ENCODE measurements at places on chromosomes 6 and 20. TPM values are rescaled to one million over a fixed set of nuclear protein-coding genes. Genes with fewer than 3 reads are reported as not detected.

The DNMT3B gene
- 7.5 TPM for total RNA-seq

The NPBWR2 gene
- not detected for total RNA-seq

The SLC44A4 gene
- total RNA-seq = 0.66 TPM

The PTK6 gene
- 0.11 TPM for total RNA-seq

The RAET1G gene
- not detected for total RNA-seq

DNA sequence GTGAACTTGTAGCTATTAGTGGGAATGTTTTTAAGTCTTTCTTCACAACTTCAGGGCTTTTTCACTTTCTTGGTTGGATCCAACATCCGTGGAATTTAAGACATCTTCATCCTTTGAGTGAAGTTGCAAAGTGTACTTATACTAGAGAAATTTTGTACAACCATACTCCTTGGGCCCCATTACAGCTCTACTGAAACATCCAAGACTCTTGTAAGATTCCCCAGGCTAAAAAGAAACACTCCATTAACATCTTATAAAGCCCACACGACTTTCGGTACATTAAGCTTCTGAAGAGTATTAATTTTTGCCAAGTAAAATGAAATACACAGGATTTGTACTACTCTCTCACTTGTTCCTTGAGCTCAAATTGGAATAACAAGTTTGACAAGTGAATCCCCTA lies 5.4 kb downstream of the PCNA start:
- peaks cover 22% of the 10 kb centered on the region for H3K36me3 ChIP-seq
- peak overlapping the region; percentile 68 for H3K27ac ChIP-seq
- H3K4me1 ChIP-seq = peaks cover 30% of the 10 kb centered on the region
- peak overlapping the region; percentile 84 for H3K4me3 ChIP-seq
- no peak for DNase-seq

DNA sequence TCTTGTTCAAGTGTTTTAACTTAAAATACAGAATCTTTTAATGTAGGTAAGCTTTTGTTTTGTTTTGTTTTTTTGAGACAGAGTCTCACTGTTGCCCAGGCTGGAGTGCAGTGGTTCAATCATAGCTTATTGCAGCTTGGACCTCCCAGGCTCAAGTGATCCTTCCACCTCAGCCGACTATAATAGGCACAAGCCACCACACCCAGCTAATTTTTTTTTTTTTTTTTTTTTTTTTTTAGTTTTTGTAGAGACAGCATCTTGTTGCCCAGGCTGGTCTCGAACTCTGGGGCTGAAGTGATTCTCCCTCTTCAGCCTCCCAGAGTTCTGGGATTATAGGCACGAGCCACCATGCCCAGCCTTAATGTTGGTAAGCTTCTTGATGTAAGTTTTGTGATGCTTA lies 3.3 kb downstream of the EFHC1 start:
- H3K27me3 ChIP-seq = no peaks in the 10 kb centered on the region
- no peak overlapping the region for H3K27ac ChIP-seq
- peaks cover 4% of the 10 kb centered on the region for H3K36me3 ChIP-seq

- H3K27ac ChIP-seq = no peak overlapping the region
- H3K36me3 ChIP-seq = no peaks in the 10 kb centered on the region
- no peak for DNase-seq
- no peak overlapping the region for H3K4me3 ChIP-seq
- no peaks in the 10 kb centered on the region for H3K27me3 ChIP-seq
Measured at GRCh38 chr20:14691994-14692393, 354.6 kb upstream of the FLRT3 start.

- no peaks in the 10 kb centered on the region for H3K27me3 ChIP-seq
- peaks cover 16% of the 10 kb centered on the region for H3K4me1 ChIP-seq
- no peak overlapping the region for H3K27ac ChIP-seq
- H3K4me3 ChIP-seq = no peak overlapping the region
- DNase-seq = no peak
Measured at GRCh38 chr20:16608277-16608650, 35.0 kb upstream of the KIF16B start.

GRCh38 chr20:41960166-41960565 lies 342.0 kb upstream of the CHD6 start:
- no peak overlapping the region for H3K27ac ChIP-seq
- DNase-seq = no peak
- H3K4me1 ChIP-seq = peaks cover 2% of the 10 kb centered on the region
- H3K36me3 ChIP-seq = no peaks in the 10 kb centered on the region
- peaks cover 29% of the 10 kb centered on the region for H3K27me3 ChIP-seq
- no peak overlapping the region for H3K4me3 ChIP-seq

GRCh38 chr6:34792605-34793500 lies 970 bp downstream of the BLTP3A start:
- no peaks in the 10 kb centered on the region for H3K27me3 ChIP-seq
- DNase-seq = no peak
- peak overlapping the region; percentile 93 for H3K4me3 ChIP-seq
- peaks cover 25% of the 10 kb centered on the region for H3K4me1 ChIP-seq
- H3K36me3 ChIP-seq = no peaks in the 10 kb centered on the region
- H3K27ac ChIP-seq = peak overlapping the region; percentile 97

DNA sequence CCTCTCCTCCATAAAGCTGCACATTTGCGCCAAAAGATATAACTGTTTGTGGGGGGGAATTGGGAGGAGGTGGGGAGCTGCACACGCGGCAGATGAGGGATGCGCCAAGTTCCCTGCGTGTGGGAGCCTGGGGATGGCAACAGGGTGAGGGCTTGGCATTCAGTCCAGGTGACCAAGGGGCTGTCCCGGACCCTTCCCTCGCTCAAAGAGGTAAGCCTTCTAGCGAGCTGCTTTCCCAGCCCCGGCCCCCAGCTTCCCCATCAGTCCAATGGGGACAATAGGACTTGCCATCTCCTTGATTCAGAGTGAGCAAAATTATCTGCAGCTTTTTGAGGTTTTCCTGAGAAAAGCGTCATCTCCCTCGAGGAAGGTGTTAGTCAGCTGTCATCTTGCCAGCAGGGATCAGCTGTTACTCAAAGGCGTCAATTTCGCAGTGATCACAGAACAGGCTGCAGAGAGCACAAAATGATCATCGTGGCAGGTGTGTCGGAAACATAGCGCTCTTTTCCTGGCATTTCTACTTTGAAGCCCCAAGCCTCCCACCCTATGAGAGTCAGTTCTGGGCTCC lies 21.3 kb downstream of the ZNF831 start:
- H3K4me1 ChIP-seq = no peaks in the 10 kb centered on the region
- DNase-seq = no peak
- no peaks in the 10 kb centered on the region for H3K36me3 ChIP-seq
- no peak overlapping the region for H3K27ac ChIP-seq
- peaks cover 42% of the 10 kb centered on the region for H3K27me3 ChIP-seq

DNA sequence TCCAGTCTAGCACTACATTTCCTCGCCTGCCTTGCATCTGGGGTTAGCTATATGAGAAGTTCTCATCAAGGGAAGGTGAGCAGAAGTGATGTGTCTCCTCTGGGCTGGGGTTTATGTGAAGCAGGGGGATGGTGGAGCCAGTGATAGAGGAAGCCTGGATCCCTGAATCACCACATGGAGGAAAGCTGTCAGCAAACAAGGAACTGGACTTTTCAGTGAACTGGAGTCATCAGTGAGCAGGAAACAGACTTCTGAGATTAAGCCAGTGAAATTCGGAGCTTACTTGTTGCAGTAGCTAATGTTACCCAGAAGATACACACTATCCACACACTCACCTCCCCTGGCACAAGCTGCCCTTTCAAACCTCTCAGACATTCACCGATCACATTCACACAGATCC lies 13.4 kb upstream of the TOX2 start:
- peaks cover 5% of the 10 kb centered on the region for H3K4me1 ChIP-seq
- no peaks in the 10 kb centered on the region for H3K36me3 ChIP-seq
- no peak overlapping the region for H3K27ac ChIP-seq
- peaks cover 14% of the 10 kb centered on the region for H3K27me3 ChIP-seq
- DNase-seq = no peak
- no peak overlapping the region for H3K4me3 ChIP-seq

GRCh38 chr6:54111341-54112045 lies at the start of gene MLIP:
MLIP (plus strand) TSS chr6:54111443; CDS start chr6:54111480, 37 bp downstream.
- H3K4me1 ChIP-seq = peaks cover 18% of the 10 kb centered on the region
- H3K4me3 ChIP-seq = no peak within 1 kb of the TSS
- peaks cover 19% of the 10 kb centered on the region for H3K27me3 ChIP-seq

DNA sequence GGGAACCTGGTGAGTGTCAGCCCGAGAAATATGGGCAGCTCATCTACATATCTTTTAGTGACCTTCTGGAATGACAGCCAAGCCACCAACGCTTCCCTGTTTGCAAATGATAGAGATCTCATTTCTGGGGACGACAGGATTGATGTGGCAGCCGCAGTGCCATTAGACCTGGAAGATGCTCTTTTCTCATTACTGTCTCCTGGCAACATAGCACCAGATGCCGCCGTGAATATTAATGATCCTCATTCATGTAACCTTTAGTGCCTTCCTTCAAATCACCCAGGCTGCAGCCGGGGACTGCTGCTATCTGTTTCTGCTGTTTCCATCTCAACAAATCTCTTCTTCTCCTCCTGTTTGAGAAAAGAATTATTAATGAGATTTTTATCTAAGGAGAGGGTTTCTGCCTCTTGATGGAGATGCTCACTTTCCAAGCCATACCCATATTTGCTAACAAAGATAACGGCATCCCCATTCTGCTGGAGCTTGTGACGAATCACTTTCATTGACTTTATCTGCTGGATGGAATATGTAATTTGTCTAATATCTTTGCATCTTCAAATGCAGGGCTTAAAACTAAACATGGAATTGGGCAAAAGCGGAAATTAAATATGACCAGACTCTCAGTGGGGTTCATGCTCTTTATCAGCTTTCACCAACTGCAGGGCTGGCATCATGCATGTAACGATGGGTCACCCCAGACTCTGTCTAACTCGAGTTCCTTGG lies 74.8 kb upstream of the KIF16B start:
- no peak overlapping the region for H3K4me3 ChIP-seq
- no peak for DNase-seq
- H3K36me3 ChIP-seq = no peaks in the 10 kb centered on the region
- no peaks in the 10 kb centered on the region for H3K27me3 ChIP-seq
- H3K4me1 ChIP-seq = peaks cover 3% of the 10 kb centered on the region
